ENCODE measurements at places on chromosomes 1 and 21. TPM values are rescaled to one million over a fixed set of nuclear protein-coding genes. Genes with fewer than 3 reads are reported as not detected.

DNA sequence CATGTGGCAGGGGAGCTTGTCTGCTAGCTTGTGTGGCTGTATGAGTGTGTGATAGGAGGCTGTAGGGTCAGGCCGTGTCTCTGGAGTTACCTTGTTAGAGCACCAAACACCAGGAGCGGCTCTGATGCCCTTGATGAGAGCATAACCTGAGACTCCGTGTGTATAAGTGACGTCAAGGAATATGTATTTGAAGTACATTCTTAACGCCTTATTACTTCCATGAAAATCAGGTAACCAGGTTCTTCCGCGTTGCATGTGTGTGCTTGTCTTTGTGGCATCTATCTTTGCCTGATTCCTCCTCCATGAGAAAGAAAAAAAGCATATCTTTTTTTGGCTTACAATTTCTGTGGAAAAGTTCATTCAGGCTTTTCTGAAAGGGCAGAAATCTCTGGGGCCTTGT is 4.6 kb downstream of the OLFML3 start:
- H3K4me1 ChIP-seq, result peaks cover 6% of the 10 kb centered on the region
- peaks cover 21% of the 10 kb centered on the region for H3K27me3 ChIP-seq
- DNase-seq, result no peak
- no peak overlapping the region for H3K4me3 ChIP-seq
- no peak overlapping the region for H3K27ac ChIP-seq
- H3K36me3 ChIP-seq, result no peaks in the 10 kb centered on the region

- H3K27me3 ChIP-seq, result no peaks in the 10 kb centered on the region
- no peak for DNase-seq
- H3K36me3 ChIP-seq, result no peaks in the 10 kb centered on the region
- H3K4me3 ChIP-seq, result no peak overlapping the region
- H3K4me1 ChIP-seq, result peaks cover 4% of the 10 kb centered on the region
Observed at GRCh38 chr21:34900376-34900775, 148.7 kb downstream of the RUNX1 start.

GRCh38 chr1:23384312-23385058 is 14.8 kb upstream of the ZNF436 start:
- H3K4me3 ChIP-seq, result no peak overlapping the region
- H3K27ac ChIP-seq, result no peak overlapping the region
- H3K36me3 ChIP-seq, result no peaks in the 10 kb centered on the region
- H3K4me1 ChIP-seq, result peaks cover 3% of the 10 kb centered on the region

GRCh38 chr1:8879922-8880676 is 1.6 kb upstream of the ENO1 start:
- no peaks in the 10 kb centered on the region for H3K27me3 ChIP-seq
- H3K36me3 ChIP-seq, result peaks cover 23% of the 10 kb centered on the region
- peak overlapping the region; percentile 91 for H3K27ac ChIP-seq

C1orf105 gene
- not detected for total RNA-seq

- H3K4me3 ChIP-seq, result no peak overlapping the region
- H3K27ac ChIP-seq, result no peak overlapping the region
- H3K4me1 ChIP-seq, result no peaks in the 10 kb centered on the region
- no peaks in the 10 kb centered on the region for H3K36me3 ChIP-seq
Observed at GRCh38 chr1:218481116-218481775, 136.1 kb downstream of the TGFB2 start.

GRCh38 chr1:66982561-66983260 is 57.9 kb downstream of the MIER1 start:
- no peak overlapping the region for H3K4me3 ChIP-seq
- no peak overlapping the region for H3K27ac ChIP-seq
- H3K36me3 ChIP-seq, result peaks cover 97% of the 10 kb centered on the region
- H3K4me1 ChIP-seq, result no peaks in the 10 kb centered on the region

DNA sequence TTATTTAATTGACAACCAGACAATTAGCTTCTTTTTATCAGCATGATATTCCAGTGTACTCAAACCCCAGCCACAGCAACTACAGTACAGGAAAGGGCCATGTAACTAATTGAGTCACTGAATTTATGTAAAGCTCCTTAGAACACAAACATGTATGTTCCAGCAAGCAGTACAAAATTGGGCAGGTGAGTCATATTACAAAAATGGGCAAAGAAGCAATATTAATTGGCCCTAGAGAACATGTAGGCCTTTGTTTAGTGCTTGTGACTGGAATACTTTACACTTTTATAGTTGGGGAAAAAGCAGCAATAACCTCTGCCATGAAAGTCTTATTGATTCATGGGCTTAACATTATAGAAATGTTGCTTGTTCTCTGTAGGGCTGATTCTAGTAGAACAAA is 31.8 kb downstream of the CLEC20A start:
- no peak for DNase-seq
- peaks cover 25% of the 10 kb centered on the region for H3K36me3 ChIP-seq
- H3K4me1 ChIP-seq, result peaks cover 6% of the 10 kb centered on the region

SYT11 gene
- total RNA-seq, result 7.4 TPM

DNA sequence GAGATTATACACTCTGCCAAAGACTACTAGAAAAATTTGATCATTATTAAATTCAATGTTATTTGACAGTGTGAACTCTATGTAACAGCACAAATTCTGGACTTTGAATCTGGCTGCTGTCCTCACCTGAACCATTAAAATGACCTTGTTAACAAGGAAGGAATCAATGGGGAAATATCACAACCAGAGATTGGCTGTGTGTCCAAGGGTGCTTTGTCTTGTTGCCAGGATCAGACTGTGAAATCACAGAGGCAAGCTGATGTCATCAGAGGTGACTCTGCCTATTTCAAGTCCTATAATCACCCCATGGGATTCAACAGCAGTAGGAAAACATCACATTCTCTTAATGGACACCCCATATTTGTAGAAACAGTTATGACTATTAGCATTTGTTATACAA is 46.8 kb downstream of the ADAMTS5 start:
- H3K36me3 ChIP-seq, result no peaks in the 10 kb centered on the region
- no peak for DNase-seq
- H3K27me3 ChIP-seq, result no peaks in the 10 kb centered on the region

GRCh38 chr1:8107897-8108296 is 81.8 kb upstream of the ERRFI1 start:
- H3K4me1 ChIP-seq, result peaks cover 7% of the 10 kb centered on the region
- no peaks in the 10 kb centered on the region for H3K36me3 ChIP-seq
- H3K27me3 ChIP-seq, result no peaks in the 10 kb centered on the region
- no peak overlapping the region for H3K4me3 ChIP-seq

DNA sequence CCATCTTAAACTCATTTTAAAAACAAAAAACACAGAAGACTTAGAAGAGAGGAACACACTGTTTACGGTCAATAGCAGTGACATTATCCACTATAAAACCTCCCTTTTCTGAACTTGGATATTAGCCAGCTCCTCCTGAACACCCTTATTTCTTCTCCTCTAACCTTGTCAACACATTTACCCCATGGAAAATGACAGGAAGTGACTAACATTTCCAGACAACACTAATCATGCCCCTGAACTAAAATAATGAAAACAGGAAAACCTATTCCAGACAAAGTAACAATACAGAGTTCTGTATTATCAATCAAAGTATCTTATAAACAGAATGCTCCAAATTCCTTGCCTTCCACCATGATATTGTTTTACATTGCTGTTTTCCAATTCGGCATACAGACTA is 45.3 kb downstream of the PALMD start:
- DNase-seq, result no peak
- no peak overlapping the region for H3K27ac ChIP-seq
- H3K4me3 ChIP-seq, result no peak overlapping the region
- H3K36me3 ChIP-seq, result no peaks in the 10 kb centered on the region
- no peaks in the 10 kb centered on the region for H3K4me1 ChIP-seq

GRCh38 chr1:9735800-9736199 is 84.3 kb downstream of the PIK3CD start:
- no peaks in the 10 kb centered on the region for H3K27me3 ChIP-seq
- H3K4me1 ChIP-seq, result no peaks in the 10 kb centered on the region
- H3K27ac ChIP-seq, result no peak overlapping the region
- peaks cover 92% of the 10 kb centered on the region for H3K36me3 ChIP-seq

VSIG8 gene
- not detected for total RNA-seq

RAP1GAP gene
- 7.2 TPM for total RNA-seq

GRCh38 chr1:41678111-41678878 is 193.8 kb upstream of the EDN2 start:
- no peak overlapping the region for H3K4me3 ChIP-seq
- no peaks in the 10 kb centered on the region for H3K36me3 ChIP-seq
- no peaks in the 10 kb centered on the region for H3K27me3 ChIP-seq
- H3K27ac ChIP-seq, result no peak overlapping the region

GRCh38 chr1:235077571-235078479 is 50.8 kb downstream of the TOMM20 start:
- no peak overlapping the region for H3K27ac ChIP-seq
- no peak for DNase-seq
- no peaks in the 10 kb centered on the region for H3K36me3 ChIP-seq

CHRM3 gene
- total RNA-seq, result 1.8 TPM

- peak overlapping the region; percentile 78 for H3K4me3 ChIP-seq
- peaks cover 16% of the 10 kb centered on the region for H3K4me1 ChIP-seq
- DNase-seq, result peak; percentile 98
- H3K27me3 ChIP-seq, result no peaks in the 10 kb centered on the region
Observed at GRCh38 chr1:16167331-16168143, 11.7 kb upstream of the EPHA2 start.
